ENCODE measurements at places on chromosomes 11 and 22.

- no peak for DNase-seq
Measured at GRCh38 chr11:90997241-90997640, 774.4 kb upstream of the CHORDC1 start.

- DNase-seq = no peak
Measured at GRCh38 chr11:122071709-122072202, 44.3 kb downstream of the BLID start.

GRCh38 chr22:42860968-42861367, 3.9 kb upstream of the ARFGAP3 start:
- no peak for DNase-seq

- DNase-seq = no peak
Measured at GRCh38 chr22:25833091-25833490, 91.1 kb downstream of the MYO18B start.

GRCh38 chr11:125935618-125936199, 10.1 kb upstream of the VSIG10L2 start:
- DNase-seq = no peak
